ENCODE measurements at places on chromosomes 13 and 19. TPM values are rescaled to one million over a fixed set of nuclear protein-coding genes. Genes with fewer than 3 reads are reported as not detected.

DNA sequence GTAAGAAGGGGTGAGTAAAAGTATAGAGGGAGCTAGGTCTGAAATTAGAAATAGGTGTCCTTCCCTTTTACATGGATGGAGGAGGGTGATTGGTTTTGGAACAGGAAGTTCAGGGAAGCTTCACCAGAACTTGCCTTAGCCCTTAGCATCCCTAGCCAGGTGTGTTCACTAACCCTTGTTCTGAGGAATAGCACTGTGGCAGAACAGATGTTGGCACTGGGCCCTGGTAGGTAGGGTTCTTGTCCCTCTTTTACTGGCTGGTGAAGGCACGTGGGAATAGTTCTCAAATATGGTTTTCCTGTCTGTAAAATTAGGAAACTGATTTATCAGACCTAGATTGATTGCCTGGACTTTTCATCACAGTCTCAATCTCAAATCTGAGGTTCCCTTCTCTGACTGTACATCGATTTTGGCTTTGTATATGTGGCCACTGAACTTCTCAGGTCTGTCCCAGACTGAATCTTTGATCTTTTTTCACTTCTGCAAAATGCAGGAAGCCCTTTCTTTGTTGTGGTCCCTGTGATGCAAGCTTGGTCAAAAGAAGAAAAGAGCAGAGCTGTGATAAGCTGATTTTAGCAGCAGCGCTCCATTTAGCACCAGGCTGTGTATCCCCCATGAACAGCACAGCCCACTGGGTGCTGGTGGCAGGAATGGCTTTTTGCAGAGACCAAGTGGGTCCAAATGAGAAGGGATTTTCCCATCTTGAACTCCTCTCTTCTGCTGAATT is 86.2 kb upstream of the HTR2A start:
- H3K36me3 ChIP-seq = no peaks in the 10 kb centered on the region
- H3K4me1 ChIP-seq = no peaks in the 10 kb centered on the region
- DNase-seq = no peak
- H3K4me3 ChIP-seq = no peak overlapping the region
- no peaks in the 10 kb centered on the region for H3K27me3 ChIP-seq
- no peak overlapping the region for H3K27ac ChIP-seq

DNA sequence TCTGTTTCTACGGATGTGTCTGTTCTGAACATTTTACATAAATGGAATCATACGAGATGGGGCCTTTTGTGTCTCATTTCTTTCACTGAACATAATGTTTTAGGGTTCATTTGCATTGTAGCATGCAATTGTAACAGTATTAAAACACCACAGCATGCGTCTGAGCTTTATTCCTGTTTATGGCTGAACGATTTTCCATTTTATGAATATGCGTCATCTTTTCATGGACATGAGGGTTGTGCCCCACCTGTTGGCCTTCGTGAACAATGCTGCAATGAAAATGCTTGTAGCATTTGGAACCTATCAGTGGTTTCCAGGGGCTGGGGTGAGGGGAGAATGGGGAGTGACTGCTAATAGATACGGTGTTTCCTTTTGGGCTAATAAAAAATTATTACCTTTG is 5.1 kb downstream of the OR10H1 start:
- H3K4me1 ChIP-seq = no peaks in the 10 kb centered on the region
- H3K36me3 ChIP-seq = no peaks in the 10 kb centered on the region
- no peak overlapping the region for H3K27ac ChIP-seq
- H3K4me3 ChIP-seq = no peak overlapping the region
- DNase-seq = no peak
- no peaks in the 10 kb centered on the region for H3K27me3 ChIP-seq

DNA sequence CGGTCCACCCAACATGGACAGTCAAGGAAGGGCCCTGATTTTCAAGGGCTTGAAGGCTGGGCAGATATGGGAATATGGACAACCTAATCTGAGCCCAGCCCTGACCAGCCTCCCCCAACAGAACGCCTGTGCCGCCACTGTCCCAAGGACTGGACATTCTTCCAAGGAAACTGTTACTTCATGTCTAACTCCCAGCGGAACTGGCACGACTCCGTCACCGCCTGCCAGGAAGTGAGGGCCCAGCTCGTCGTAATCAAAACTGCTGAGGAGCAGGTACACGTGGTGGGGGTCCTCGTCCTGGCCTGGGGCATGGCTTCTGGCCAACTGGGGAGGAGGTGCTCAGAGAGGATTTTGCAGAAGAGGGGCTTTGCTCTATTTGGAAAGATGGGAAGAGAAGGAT is 3.5 kb downstream of the CLEC4M start:
- peaks cover 40% of the 10 kb centered on the region for H3K27me3 ChIP-seq
- H3K27ac ChIP-seq = no peak overlapping the region
- no peaks in the 10 kb centered on the region for H3K36me3 ChIP-seq
- no peak overlapping the region for H3K4me3 ChIP-seq

DNA sequence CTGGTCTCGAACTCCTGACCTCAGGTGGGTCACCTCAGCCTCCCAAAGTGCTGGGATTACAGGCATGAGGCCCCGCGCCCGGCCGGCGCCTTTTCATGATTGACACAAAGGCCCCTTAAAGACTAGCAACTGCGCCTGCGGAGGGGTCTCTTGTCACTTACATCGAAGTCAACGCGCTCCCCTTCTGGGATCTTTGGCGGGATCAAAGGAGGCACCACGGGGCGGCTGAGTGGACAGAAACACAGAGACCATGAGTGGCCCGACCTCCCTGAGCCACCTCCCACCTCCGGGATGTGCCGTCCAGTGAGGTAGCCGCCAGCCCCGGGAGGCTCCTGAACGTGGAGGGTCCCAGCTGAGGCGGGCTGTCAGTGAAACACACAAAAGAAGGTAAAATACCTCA is 7.3 kb downstream of the TNNT1 start:
- DNase-seq = no peak
- H3K36me3 ChIP-seq = no peaks in the 10 kb centered on the region
- no peak overlapping the region for H3K27ac ChIP-seq

DNA sequence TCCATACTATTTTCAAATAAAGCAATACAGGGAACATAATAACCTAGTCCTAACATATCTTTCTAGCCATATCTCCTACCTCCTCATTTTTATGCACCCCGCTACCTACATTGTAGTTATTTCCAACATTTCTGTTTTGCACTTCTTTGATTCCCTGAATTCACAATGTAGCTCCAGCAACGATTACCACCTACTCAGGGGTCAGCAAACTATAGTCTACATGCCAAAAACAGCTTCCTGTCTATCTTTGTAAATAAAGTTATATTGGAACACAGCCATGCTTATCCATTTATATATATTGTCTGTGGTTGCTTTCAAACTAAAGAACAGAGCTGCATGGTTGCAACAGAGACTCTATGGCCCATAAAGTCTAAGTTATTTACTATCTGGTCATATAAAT is 16.7 kb downstream of the MYCBP2 start:
- H3K4me1 ChIP-seq = peaks cover 22% of the 10 kb centered on the region
- H3K27ac ChIP-seq = no peak overlapping the region
- no peak for DNase-seq
- H3K4me3 ChIP-seq = no peak overlapping the region
- H3K36me3 ChIP-seq = peaks cover 1% of the 10 kb centered on the region

- no peaks in the 10 kb centered on the region for H3K27me3 ChIP-seq
- H3K4me1 ChIP-seq = peaks cover 9% of the 10 kb centered on the region
- no peak overlapping the region for H3K27ac ChIP-seq
- no peak overlapping the region for H3K4me3 ChIP-seq
These were observed 307.6 kb downstream of the SPRY2 start for GRCh38 chr13:80033286-80033685.

- no peak overlapping the region for H3K4me3 ChIP-seq
- H3K36me3 ChIP-seq = no peaks in the 10 kb centered on the region
- no peak for DNase-seq
- peaks cover 42% of the 10 kb centered on the region for H3K27me3 ChIP-seq
- H3K27ac ChIP-seq = no peak overlapping the region
- no peaks in the 10 kb centered on the region for H3K4me1 ChIP-seq
These were observed 7.8 kb downstream of the POU2F2 start for GRCh38 chr19:42124386-42124901.

DNA sequence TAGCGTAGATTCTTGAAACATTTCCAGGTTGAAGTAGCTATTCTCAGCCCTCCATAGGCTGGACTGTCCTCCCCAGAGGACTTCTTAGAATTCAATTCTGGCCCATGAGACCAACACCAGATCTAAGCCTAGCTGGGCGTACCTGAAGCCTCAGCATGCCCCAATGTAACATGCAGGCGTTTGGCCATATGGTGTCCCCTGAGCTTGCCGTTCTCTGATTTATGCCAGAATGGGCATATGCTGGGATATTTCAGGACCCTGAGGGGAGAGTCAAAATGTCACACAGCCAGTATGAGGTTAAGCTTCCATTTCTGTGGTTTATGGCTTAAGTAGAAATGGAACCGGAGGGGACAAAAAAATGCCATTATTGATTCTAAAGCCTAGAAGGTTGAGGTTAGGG is 317.7 kb upstream of the OBI1 start:
- no peaks in the 10 kb centered on the region for H3K4me1 ChIP-seq
- no peak for DNase-seq
- H3K27ac ChIP-seq = no peak overlapping the region
- peaks cover 10% of the 10 kb centered on the region for H3K27me3 ChIP-seq
- H3K36me3 ChIP-seq = no peaks in the 10 kb centered on the region

DNA sequence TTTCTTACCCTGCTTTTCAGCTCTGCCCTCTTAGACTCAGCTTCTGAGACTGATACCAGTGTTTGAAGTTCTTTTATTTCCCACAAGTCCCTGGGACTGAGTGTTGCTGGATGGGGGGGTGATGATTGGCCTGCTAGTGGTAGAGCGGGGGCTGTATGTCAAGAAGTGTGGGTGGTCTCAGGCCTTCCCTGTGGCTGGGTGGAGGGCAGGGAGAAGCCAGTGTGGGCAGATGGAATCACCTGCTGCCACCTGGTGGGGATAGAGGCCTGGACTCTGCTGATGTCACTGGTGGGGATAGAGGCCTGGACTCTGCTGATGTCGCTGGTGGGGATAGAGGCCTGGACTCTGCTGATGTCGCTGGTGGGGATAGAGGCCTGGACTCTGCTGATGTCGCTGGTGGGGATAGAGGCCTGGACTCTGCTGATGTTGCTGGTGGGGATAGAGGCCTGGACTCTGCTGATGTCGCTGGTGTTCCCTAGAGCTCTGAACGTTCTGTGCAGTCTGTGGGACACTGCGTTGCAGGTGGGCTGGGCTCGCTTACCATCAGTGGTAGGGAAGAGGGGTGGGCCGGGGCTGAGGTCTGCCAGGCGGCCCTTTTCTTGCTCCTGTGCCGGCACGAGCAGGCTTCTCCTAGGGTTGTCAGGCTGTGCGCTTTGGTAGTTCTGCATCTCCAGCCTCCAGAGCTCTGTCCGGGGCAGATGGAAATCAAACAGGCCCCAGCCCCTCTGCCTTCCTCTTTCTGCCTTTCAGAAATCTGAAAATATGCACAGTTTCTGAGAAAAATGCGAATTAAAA is 101.3 kb downstream of the ARHGEF7 start:
- H3K4me1 ChIP-seq = peaks cover 13% of the 10 kb centered on the region
- peak overlapping the region; percentile 88 for H3K27ac ChIP-seq
- DNase-seq = peak; percentile 22
- H3K36me3 ChIP-seq = no peaks in the 10 kb centered on the region

DNA sequence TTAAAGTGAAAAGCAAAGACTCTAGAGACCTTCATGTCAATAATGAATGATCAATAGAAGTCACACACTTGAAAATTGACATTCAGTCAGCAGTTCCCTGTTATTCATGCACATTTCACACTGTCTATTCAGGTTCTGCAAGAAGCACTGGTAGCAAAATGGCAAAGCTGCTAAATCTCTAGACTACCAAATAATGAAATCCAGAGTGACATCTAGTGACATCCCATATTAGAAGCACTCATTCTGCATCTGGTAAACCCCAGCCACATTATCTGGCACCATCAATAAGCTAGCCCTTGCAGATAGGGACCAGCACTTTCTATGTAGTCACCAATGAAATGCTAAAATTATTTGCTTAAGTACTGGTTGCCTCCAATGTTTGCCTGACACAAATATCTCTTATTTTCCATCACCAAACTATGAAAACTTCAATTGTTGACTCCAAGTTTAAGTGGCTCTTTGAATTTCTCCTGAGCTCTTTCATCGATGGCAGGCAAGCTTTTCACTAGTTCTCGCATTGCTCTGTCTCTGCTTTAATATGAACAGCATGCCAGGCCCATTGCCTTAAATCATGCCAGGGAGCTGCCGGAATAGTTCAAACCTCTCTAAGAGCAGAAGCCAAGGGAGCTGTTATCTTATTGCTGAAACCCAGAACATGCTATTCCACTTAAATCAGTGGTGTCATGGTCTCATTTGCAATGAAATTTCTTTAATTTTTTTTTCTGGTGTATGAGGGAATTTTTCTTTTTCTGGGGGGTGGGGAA is 409.9 kb downstream of the MZT1 start:
- no peak for DNase-seq
- peaks cover 3% of the 10 kb centered on the region for H3K4me1 ChIP-seq
- no peak overlapping the region for H3K4me3 ChIP-seq
- H3K36me3 ChIP-seq = no peaks in the 10 kb centered on the region
- no peaks in the 10 kb centered on the region for H3K27me3 ChIP-seq

- peaks cover 1% of the 10 kb centered on the region for H3K36me3 ChIP-seq
- no peak for DNase-seq
- peak overlapping the region; percentile 72 for H3K4me3 ChIP-seq
- no peaks in the 10 kb centered on the region for H3K27me3 ChIP-seq
These were observed 1.5 kb upstream of the MYADM start for GRCh38 chr19:53865918-53866864.

GRCh38 chr13:59806801-59807200 is 356.9 kb downstream of the DIAPH3 start:
- no peak overlapping the region for H3K4me3 ChIP-seq
- no peak for DNase-seq
- no peaks in the 10 kb centered on the region for H3K36me3 ChIP-seq
- H3K27ac ChIP-seq = no peak overlapping the region
- peaks cover under 1% of the 10 kb centered on the region for H3K4me1 ChIP-seq

Gene FFAR2
- 1.9 TPM for total RNA-seq

Gene ZNF850
- total RNA-seq = 16.7 TPM

Gene LILRA6
- total RNA-seq = not detected

Gene ZNF382
- total RNA-seq = 21.6 TPM

Gene GPR12
- total RNA-seq = not detected
